ENCODE measurements at places on chromosomes 6 and 20.

DNA sequence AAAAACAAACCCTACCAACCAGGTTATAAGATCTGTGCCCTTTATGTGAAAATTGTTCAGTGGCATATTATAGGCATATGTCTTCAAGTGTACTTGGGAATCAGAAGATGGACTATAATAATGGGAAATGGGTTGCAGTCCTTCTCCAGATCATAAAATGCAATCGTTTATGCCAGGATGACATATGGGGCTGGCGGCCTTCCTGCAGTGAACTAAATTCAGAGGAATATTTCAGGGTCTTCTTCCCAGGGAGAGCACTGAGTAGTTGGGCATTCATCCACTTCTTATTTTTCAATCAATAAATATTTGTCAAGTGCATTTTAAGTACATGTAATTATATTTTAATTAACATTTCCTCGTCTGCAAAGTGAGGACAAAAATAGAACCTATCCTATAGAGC is 176.2 kb upstream of the CNR1 start:
- H3K27ac ChIP-seq: no peak overlapping the region
- no peaks in the 10 kb centered on the region for H3K4me1 ChIP-seq
- H3K27me3 ChIP-seq: no peaks in the 10 kb centered on the region
- H3K4me3 ChIP-seq: no peak overlapping the region
- no peaks in the 10 kb centered on the region for H3K36me3 ChIP-seq
- no peak for DNase-seq

DNA sequence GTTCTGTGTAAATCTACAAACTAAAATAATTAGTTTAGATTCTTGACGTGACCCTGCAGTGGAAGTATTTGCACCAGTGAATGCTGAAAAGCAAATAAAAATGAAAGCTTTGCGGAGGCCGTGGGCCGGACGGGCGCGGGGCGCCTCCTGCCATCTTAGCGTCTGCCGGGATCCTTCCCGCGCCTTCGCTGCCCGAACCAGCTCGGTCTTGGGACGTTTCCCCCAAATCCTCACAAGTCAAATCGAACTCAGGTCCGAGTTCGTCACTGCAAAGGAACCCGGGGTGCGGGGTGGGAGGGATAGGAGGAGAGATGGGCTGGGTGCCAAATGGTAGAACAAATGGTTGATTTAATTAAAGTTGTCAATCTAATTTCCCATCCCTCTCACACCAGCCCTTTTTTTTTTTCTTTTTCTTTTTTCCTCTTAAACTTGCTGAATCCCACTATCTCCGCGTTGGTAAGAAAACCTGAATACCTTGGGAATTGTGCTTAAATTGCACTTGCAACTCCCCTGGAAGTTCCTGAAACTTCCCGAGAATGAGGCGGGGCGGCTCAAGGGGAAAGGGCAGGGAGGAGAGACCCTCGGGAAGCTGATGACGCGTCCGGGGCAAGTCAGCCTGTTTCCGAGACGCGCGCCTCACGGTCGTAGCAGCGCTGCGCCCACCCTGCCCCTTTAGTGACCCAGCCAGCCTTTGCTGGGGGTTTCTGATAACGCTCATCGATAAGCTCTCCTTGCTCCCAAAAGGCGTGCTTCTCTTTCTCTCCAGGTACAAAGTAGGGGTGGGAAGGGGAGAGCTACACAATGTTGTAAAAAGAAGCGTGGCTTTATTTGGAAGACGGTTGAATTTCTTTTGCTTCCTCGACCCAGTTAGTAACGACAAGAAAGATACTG is 1.8 kb downstream of the GJA1 start:
- H3K4me1 ChIP-seq: no peaks in the 10 kb centered on the region
- H3K27ac ChIP-seq: peak overlapping the region; percentile 34
- DNase-seq: no peak

- H3K4me3 ChIP-seq: no peak overlapping the region
- no peak overlapping the region for H3K27ac ChIP-seq
- no peaks in the 10 kb centered on the region for H3K4me1 ChIP-seq
- no peak for DNase-seq
- no peaks in the 10 kb centered on the region for H3K36me3 ChIP-seq
- no peaks in the 10 kb centered on the region for H3K27me3 ChIP-seq
Observed at GRCh38 chr6:43949551-43949991, 177.7 kb downstream of the MRPL14 start.

DNA sequence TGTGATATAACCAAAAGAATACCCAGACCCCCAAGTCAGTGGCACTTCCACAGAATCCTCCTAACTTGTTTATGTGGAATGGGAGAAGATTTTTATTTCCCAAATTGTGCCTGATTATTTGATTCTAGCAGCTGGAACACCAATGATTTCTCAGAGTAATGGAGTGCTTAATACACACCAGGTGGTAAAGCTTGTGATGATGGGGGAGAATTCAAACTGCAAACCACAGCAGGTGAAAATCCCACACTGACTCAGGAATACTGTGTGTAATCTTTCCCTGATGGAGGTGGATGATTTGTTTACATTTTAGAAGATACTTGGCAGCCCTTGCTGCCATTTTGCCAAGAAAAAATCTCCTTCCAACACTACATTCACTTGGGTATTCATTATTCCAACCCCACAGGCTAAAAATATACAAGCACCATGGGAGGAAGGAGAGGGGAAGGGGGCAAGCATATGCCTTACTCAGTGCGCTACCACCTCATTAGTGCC is 212.7 kb upstream of the PLN start:
- no peaks in the 10 kb centered on the region for H3K4me1 ChIP-seq
- no peak for DNase-seq
- H3K4me3 ChIP-seq: no peak overlapping the region

DNA sequence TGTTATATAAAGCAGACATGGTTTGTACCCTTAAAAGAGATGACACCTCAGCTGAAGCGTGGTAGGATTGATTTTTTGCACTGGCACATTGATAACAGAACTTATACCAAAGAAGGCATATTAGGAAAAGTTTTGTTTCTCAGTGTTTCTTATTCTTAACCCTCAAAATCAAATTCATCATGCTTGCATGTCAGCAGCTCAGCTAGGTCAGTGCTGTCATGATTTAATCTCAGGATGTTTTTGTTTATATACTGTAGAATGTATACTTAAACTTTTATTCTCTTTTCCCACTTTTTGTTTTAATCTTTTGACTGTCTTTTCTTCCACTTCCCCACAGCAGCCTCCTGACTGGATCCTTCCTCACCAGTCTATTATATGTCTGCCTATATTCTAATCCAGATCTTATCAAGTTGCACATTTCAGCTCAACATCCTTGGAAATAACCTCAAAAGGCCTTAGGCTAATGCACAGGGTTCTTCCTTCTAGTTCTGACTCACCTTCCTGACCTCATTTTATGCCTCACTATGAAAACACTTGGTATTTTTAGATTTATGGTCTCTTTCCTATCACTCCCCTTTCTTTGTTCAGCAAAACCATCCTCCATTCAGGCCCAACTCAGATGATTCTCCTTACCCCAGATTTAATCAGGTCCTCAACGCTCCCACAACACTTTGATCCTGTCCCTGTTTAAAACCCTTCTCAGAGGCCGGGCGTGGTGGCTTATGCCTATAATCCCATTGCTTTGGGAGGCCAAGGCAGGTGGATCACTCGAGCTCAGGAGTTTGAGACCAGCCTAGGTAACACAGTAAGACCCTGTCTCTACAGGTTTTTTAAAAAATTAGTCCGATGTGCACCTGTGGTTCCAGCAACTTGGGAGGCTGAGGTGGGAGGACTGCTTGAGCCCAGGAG is 7.2 kb downstream of the HEBP2 start:
- H3K36me3 ChIP-seq: no peaks in the 10 kb centered on the region
- H3K4me1 ChIP-seq: no peaks in the 10 kb centered on the region
- H3K4me3 ChIP-seq: no peak overlapping the region
- no peaks in the 10 kb centered on the region for H3K27me3 ChIP-seq

GRCh38 chr6:39430871-39431523 is 108.5 kb upstream of the KCNK16 start:
- H3K4me3 ChIP-seq: no peak overlapping the region
- no peaks in the 10 kb centered on the region for H3K27me3 ChIP-seq
- H3K36me3 ChIP-seq: no peaks in the 10 kb centered on the region
- no peaks in the 10 kb centered on the region for H3K4me1 ChIP-seq

DNA sequence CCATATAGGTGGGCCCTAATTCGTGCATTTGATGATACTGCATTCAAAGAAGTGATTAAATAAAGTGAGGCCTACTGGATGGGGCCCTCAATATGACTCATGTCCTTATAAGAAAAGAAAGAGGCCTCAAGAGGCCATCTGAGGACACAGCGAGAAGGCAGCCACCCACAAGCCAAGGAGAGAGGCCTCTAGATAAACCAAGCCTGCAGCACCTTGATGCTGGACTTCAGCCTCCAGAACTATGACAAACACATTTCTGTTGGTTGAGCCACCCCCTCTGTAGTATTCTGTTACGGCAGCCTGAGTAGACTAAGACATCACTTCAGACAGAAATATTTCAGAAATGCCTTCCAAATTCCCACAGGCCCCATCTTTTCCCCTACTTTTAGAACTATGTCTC is 82.5 kb upstream of the PLEKHG1 start:
- H3K4me1 ChIP-seq: no peaks in the 10 kb centered on the region
- no peak overlapping the region for H3K27ac ChIP-seq
- H3K27me3 ChIP-seq: no peaks in the 10 kb centered on the region
- no peak overlapping the region for H3K4me3 ChIP-seq
- H3K36me3 ChIP-seq: no peaks in the 10 kb centered on the region

DNA sequence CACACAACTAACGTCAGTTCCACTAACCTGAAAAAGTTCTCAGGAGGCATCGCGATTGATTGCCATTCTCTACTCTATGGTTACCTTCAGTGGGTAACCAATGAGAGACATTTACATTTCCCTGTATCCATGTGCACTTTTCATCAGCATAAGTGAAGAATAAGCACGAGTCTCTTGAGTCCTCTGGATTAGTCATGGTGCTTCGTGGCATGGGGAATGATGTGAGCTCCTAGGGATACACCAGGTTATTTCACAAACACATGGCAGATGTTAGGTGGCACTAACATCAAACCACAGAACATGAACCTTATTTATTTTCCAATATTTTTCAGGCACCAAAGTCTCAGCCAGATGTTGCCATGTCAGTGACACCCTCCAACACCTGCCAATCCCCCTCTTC is 64.0 kb downstream of the FYN start:
- H3K27me3 ChIP-seq: no peaks in the 10 kb centered on the region
- H3K36me3 ChIP-seq: no peaks in the 10 kb centered on the region
- no peak overlapping the region for H3K4me3 ChIP-seq
- no peak overlapping the region for H3K27ac ChIP-seq
- no peak for DNase-seq
- no peaks in the 10 kb centered on the region for H3K4me1 ChIP-seq

DNA sequence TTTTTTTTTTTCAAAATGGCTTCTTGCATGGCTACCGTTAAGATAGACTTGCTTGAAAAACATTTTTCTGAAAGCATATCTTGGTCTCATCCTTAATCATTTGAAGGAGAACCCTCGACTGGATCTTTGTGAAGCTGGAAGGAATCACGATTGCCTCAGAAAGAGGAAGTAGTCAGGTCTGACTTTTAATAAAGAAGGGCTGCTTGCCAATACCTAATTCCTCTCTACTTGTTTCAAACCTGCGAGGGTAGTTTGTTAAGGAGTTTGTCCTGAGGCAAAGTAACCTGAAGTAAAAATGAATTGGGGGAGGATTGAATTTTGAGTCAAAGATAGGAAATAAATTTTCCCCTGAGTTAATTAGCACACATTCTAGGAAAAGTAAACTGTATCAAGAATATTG is 288.1 kb upstream of the MAP3K7 start:
- no peak overlapping the region for H3K4me3 ChIP-seq
- no peaks in the 10 kb centered on the region for H3K4me1 ChIP-seq
- no peaks in the 10 kb centered on the region for H3K27me3 ChIP-seq

DNA sequence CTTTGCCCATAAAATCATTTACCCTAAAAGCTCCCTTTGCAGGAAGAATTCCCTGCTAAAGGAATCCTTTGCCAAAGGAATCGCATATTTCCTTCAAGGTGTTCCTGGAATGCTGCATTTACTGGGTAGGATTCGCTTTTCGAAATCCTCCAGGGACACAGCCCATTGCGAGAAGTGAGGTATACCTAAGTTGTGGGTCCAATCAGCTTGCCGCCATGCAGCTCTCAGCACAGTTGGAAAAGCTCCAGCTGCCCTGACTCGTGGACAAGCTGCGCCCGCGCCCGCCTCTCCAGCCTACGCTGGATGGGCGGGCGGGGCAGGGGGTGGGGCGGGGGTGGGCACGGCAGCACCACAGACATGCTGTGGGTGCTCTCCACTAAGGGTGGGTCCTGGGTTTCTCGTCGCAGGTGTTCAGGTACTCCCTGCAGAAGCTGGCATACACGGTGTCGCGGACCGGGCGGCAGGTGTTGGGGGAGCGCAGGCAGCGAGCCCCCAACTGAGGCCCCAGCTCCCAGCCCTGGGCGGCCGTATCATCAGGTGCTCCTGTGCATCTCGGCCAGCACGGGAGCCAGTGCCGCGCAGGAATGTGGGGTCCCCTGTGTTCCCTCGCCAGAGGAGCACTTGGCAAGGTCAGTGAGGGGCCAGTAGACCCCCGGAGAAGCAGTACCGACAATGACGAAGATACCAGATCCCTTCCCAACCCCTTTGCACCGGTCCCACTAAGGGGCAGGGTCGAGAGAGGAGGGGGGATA is 1.4 kb downstream of the NNAT start:
- no peak overlapping the region for H3K4me3 ChIP-seq
- H3K4me1 ChIP-seq: peaks cover 20% of the 10 kb centered on the region
- H3K36me3 ChIP-seq: peaks cover 4% of the 10 kb centered on the region
- no peaks in the 10 kb centered on the region for H3K27me3 ChIP-seq
- H3K27ac ChIP-seq: no peak overlapping the region

- H3K4me3 ChIP-seq: no peak overlapping the region
- no peak for DNase-seq
- H3K36me3 ChIP-seq: no peaks in the 10 kb centered on the region
- H3K27me3 ChIP-seq: no peaks in the 10 kb centered on the region
- H3K4me1 ChIP-seq: no peaks in the 10 kb centered on the region
Observed at GRCh38 chr6:130215526-130215925, 7.2 kb downstream of the SAMD3 start.

DNA sequence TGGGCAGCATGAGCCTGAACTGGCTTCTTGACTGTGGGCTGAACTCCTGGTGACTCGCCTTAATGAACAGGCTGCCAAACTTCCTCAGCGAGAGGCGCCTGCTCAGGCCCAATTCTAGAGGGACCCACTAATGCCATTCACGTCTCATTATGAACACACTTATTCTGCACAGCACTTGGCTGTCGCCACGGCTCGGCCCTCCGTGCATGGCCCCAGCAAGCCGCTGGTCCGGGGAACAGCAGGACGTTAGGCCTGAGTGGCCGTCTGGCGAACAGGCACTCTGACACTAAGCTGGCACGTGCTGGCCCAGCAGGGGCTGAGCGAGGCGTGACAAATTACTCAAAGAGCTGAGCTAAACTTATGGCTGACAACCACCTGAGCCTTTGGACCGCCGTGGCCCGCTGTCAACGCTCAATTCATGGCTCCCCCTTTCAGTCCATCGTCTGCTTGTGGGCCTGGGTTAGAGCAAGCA is 45.9 kb downstream of the INSM1 start:
- H3K4me1 ChIP-seq: no peaks in the 10 kb centered on the region
- H3K4me3 ChIP-seq: no peak overlapping the region
- no peaks in the 10 kb centered on the region for H3K36me3 ChIP-seq
- H3K27me3 ChIP-seq: no peaks in the 10 kb centered on the region
- H3K27ac ChIP-seq: no peak overlapping the region
- no peak for DNase-seq
